A673 (cell line): ENCODE measurements at places on chromosomes 4 and X.
A peak's percentile ranks its signal among the peaks of the same experiment; 100 is the strongest.

DNA sequence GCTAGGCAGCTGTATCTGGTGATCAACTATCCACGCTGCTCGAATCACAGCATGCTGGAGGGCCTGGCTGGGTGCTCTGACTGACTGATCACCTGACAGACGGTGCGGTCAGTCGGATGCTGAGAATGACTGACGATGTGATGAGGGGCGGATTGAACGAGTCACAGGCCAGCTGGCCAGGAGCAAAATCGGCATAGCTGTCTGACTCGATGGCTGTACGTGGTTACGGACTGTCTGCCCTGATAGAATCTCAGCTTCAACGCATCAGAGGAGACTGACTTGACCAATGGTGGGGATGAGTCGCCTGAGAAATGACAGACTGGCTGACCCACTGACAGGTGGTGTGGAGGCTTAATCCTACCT is 1.0 kb upstream of the SUV39H1 start:
- DNase-seq, result no peak

DNA sequence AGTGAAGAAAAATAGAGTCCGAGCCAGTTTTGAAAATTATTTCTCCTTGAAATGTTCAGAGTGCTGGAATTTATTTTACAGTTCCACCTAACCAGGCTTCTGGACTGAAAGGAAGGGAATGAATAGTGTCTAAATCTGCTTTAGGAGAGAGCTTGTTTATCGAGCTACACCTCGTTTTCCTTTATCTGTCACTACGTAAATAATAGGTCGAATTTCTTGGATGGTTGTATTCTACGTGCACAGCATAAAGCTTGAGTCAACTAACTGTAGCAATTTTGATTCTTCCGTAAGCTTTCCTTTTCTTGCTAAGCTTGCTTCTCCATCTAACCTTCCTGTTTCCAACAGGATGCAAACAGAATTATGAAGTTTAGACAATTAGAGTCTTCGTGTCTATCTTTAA is 48.6 kb downstream of the ADGRL3 start:
- DNase-seq, result no peak

DNA sequence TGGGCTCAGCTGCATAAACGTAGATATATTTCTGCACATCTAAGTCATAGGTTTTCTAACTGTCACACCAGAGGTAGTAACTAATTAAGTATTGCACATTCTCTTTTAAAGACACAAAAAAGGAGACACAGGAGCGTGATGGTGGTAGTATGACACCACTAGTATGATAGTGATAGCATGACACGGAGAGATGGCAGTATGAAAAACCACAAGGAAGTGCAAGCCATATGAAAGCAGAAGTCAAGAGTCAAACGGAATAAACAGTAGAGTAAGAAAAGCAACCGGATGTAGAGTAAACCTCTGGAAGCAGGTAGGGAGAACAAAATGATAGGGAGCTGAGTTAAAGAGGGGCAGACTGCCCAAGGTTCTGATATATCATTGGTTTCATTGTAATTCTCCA is 382.2 kb upstream of the INTU start:
- no peak for DNase-seq

DNA sequence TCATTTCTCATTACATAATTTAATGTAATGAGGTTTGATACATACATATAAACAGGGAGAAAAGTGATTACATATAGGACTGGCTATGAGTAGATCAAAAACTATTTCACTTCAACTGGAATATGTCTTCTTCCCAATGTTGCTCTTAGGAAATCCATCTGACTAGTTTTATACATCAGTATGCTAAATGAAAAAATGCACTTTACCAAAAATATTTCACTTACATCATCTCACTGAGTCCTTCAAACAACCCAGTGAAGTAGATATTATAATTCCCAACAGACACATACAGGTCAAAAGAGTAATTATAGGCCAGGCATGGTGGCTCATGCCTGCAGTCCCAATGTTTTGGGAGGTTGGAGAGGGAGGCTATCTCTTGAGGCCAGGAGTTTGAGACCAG is 215.9 kb downstream of the MID1 start:
- DNase-seq, result no peak

- DNase-seq, result no peak
Observed at GRCh38 chr4:8818063-8818881, 53.4 kb downstream of the HMX1 start.

GRCh38 chr4:80367737-80368136 is 32.2 kb downstream of the CFAP299 start:
- no peak for DNase-seq

- peak; percentile 23 for DNase-seq
Observed at GRCh38 chrX:140764401-140764919, 54.9 kb downstream of the LINC00632 start.

GRCh38 chr4:82721819-82722423 is 76.7 kb downstream of the SCD5 start:
- peak; percentile 16 for DNase-seq

- no peak for DNase-seq
Observed at GRCh38 chrX:8233091-8233490, 62.0 kb upstream of the VCX2 start.

GRCh38 chrX:20230406-20230805 is 36.3 kb downstream of the RPS6KA3 start:
- DNase-seq, result no peak

- no peak for DNase-seq
Observed at GRCh38 chr4:23957465-23957864, 67.6 kb upstream of the PPARGC1A start.

DNA sequence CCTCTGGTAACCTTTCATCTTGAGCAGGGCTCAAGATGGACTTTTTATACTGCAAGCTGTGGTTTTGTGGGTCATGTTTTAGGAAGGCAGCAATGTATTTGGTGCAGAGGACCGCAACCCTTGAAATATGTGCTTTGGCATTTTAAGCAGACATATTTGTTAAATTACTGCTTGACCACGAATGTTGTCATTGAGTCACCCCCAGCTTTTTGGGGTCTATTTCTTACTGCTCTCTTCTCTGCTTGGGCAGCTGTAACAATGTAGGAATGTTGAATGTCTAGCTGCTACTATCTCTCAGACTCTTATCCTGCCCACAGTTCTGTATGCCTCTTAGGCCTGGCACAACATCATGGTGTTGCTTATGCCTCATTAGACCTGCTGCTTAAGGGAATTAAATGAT is 6.0 kb downstream of the RBPJ start:
- no peak for DNase-seq

GRCh38 chr4:170589597-170590191 is 499.9 kb upstream of the AADAT start:
- peak; percentile 19 for DNase-seq

DNA sequence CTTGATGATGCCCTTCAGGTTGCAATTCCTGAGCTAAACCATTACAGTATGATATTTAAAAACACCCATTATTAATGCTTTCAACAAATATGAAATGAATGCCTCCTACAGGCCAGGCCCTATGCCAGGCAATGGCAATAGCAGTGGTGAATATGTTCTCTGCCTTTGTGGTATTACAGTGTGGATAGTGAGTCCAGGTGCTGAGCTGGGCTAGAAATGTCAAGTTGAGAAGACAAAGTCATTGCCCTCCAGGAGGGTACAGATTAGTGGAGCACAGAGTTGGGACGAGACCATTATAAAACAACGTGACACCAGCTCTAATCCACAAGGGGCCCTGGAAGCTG is 81.9 kb downstream of the RBM47 start:
- no peak for DNase-seq

GRCh38 chr4:184401397-184402171 is 72.8 kb downstream of the IRF2 start:
- DNase-seq, result no peak

DNA sequence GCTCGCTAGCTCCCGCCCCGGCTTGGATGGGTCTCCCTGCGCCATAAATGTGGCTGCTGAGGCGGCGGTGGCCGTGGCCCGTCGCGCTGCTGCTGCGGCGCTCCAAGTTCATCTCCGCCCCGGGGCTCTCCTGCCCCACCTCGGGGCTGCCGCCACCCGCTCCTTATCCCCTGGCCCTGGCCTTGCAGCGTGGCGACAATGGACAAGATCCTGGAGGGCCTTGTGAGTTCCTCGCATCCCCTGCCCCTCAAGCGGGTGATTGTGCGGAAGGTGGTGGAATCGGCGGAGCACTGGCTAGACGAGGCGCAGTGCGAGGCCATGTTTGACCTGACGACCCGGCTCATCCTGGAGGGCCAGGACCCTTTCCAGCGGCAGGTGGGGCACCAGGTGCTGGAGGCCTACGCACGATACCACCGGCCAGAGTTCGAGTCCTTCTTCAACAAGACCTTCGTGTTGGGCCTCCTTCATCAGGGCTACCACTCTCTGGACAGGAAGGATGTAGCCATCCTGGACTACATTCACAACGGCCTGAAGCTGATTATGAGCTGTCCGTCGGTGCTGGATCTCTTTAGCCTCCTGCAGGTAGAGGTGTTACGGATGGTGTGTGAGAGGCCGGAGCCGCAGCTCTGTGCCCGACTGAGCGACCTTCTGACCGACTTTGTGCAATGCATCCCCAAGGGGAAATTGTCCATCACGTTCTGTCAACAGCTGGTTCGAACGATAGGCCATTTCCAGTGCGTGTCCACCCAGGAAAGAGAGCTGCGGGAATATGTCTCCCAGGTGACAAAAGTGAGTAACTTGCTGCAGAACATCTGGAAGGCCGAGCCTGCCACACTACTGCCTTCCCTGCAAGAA is 763 bp downstream of the USP38 start:
- DNase-seq, result no peak
